ENCODE measurements at places on chromosomes 6 and 20.

DNA sequence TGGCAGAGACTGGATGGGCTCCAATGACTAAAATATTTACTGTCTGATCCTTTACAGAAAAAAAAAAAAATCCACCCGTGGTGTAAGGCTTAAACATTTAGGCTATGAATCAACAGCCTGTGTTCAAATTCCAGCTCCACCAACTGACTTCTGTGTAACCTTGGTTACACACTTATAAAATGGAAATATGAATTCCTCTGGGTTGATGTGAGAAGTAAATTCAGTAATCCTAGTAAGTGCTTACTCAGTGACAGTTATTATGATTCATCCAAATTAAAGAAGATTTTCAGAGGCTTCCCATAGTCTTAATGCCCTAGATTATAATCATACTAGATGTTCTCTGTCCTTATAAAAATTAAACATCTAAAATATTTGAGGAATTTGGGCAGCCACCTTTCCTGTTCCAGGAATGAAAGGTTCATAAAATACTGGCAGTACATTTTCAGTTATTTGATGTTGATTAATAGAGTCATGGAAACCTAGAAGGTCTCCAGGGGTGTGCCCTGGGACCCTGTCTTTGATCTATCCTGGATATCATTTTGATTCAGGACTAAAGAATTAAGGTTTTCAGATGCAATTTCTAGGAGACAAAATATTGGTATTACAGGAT, 180.3 kb upstream of the ZNF217 start:
- DNase-seq = no peak

DNA sequence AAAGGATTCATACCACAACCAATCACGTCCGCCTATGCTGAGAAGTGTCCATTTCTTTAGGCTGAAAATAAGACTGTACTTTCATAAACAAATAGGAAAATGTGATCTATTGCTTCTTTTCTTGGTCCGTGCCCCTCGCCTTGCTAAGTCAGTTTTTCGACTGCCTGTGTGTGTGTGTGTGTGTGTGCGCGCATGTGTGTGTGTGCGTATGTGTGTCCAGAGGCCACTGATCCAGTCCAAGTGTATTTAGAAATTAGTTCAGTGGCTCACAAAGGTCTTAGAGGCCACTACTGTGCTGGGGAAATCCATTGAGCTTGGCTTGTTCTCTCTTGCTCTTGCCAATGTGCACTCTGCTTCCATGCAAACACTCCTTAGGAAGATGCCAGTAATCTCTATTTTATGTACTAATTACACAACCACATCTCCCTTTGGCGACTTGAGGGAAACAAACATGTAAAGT, 50.5 kb downstream of the SLC22A23 start:
- DNase-seq = no peak

- no peak for DNase-seq
Measured at GRCh38 chr6:1724616-1725015, 114.9 kb downstream of the FOXC1 start.

GRCh38 chr6:85996034-85996375, 353.3 kb upstream of the SYNCRIP start:
- no peak for DNase-seq
